HTR-8/SVneo (cell line): ENCODE measurements at places on chromosomes 3 and 15.

- DNase-seq = no peak
These were observed 46.7 kb downstream of the NKIRAS1 start for GRCh38 chr3:23869977-23870662.

DNA sequence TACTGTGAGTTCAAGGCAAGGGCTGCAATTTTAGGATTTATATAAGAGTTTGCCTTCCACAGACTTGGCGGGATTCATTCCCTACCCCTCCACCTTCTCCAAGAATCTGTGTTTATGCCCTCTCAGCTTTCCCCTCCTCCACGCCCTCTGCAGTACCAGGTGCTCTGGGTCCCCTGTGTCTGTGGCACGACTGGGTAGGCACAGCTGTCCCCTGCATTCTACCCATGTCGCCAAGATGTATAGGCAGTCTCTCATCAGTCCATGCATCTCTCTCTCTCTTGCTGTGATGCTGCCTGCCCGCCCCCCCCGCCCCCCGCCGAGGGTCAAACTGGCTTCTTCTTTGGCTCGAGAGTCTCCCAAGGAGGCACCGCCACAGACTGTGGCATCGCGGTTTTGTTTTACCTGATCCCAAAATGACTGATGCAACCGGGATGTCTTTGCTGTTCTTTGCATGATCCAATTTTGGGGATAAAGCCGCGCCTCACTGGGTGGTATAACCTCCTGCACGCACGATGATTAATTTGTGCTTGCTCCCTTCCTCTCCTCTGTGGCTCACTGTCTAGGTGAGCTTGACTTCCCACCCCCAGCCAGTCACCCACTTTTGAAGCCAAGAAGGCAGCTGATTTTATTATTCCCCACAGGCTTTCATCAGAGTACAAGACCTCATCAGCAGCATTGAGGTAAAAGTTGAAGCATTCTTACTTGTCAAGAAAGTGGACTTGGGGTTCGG is 43.7 kb downstream of the EFCAB12 start:
- no peak for DNase-seq

DNA sequence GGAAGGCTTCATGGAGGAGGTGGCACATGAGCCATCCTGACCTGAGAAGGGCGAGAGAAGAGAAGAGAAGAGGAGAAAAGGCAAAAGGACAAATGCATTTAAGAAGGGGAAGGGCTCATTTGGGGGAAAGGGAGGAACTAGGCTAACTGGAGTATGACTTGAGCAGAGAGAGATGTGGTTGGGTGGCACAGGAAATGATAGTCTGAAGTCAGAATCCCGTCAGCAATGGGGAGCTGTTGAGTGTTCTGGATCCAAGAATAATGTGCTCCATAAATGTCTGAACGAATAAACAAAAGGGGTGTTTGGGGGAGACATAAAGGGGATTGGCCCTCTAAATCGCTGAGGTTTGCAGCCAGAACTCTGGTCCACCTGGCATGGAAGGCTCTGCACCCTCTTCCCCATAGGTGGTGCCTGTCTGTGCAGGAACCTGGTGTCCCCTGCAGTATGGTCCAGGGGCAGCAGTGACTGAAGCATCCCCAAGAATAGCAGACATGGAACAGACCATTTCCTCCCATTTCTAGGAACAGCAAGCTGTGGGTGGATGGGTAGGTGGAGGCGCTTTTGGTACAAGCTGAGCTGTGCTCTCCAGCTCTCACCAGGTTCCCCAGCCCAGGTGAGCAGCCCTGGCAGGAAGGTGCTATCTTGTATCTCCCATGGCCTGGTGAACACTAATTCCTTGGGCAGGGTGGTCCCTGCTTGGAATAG is 15.2 kb downstream of the CORO2B start:
- no peak for DNase-seq

GRCh38 chr3:94285872-94286271 is 223.0 kb downstream of the NSUN3 start:
- no peak for DNase-seq

- DNase-seq = no peak
These were observed 28.0 kb downstream of the LSM3 start for GRCh38 chr3:14206548-14207177.

DNA sequence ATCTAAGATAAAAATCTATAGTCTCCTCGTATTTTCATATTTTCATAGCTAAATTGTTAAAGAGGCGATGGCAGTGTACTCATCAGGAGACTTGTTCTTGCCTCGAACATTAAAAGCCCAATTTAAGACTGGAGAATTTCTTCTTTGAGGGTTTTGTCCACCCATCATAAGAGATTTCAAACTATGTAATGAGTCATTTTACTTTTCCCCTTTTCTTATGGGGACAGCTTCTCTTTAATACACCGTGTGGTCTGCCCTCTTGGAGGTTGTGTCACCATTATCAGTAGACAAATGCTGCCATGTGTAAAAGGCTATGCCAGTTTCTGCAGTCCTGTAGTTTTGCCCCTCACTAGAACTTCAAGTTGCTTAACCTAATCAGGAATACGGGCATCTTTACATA is 16.9 kb downstream of the TGFBR2 start:
- DNase-seq = no peak

DNA sequence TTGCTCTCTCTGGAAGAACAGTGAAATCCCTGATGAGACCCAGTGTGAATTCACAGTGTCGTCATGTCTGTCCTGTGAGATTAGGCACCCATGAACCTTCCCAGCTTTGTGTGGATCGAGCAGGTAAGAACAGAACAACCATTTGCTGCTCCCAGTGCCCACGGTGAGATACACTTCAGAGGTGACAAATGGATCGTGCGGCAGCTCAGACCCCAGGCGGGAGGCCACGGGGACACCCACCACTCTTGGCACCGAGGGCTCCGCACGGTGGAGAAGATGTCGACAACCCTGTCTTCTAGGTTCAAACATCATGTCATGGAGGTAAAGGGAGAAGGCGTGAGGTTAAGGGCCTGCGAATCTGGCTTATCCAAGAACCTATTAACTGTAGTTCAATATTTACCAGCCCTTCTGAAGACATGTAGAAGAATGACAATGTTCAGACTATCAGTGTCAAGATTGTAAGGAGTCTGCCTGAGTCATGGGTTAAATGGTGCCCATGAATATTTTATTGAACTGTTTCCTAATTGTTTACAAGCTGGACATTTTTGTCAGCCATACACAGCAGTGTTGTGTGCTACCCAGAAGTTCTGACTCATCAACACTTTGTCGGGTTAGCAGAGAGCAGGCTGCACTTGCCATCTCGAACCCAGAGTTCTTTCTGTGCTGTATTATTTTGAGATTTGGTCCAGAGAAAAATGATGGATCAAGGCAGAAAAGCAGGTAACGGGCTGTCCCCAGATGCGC is 15.5 kb upstream of the PCSK6 start:
- no peak for DNase-seq

DNA sequence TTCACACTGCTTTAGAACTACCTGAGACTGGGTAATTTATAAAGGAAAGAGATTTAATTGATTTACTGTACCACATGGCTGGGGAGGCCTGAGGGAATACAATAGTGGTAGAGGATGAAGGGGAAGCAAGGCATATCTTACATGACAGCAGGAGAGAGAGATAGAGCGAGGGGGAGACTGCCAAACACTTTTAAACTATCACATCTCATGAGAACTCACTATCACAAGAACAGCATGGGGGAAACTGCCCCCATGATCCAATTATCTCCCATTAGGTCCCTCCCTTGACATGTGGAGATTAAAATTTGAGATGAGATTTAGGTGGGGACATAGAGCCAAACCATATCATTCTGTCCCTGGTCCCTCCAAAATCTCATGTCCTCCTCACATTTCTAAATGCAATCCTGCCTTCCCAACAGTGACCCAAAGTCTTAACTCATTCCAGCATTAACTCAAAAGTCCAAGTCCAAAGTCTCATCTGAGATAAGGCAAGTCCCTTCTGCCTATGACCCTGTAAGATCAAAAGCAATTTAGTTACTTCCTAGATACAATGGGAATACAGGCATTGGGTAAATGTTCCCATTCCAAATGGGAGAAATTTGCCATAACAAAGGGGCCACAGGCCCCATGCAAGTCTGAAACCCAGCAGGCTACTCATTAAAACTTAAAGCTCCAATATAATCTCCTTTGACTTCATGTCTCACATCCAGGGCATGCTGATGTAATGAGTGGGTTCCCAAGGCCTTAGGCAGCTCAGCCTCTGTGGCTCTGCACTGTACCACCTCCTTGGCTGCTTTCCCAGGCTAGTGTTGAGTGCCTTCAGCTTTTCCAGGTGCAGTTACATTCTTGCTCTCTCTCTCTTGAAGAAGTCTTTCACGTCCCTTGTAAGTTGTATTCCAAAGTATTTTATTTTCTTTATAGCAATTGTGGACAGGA is 481.7 kb upstream of the TGFBR2 start:
- DNase-seq = no peak
